ENCODE measurements at places on chromosomes 7 and 10. TPM values are rescaled to one million over a fixed set of nuclear protein-coding genes. Genes with fewer than 3 reads are reported as not detected.

The LIPF gene
- 7.1 TPM for total RNA-seq

The C10orf62 gene
- not detected for total RNA-seq

- no peak overlapping the region for H3K4me3 ChIP-seq
- H3K27ac ChIP-seq: no peak overlapping the region
- no peaks in the 10 kb centered on the region for H3K4me1 ChIP-seq
- no peaks in the 10 kb centered on the region for H3K27me3 ChIP-seq
Measured at GRCh38 chr7:125480762-125481161, 551.1 kb upstream of the POT1 start.

DNA sequence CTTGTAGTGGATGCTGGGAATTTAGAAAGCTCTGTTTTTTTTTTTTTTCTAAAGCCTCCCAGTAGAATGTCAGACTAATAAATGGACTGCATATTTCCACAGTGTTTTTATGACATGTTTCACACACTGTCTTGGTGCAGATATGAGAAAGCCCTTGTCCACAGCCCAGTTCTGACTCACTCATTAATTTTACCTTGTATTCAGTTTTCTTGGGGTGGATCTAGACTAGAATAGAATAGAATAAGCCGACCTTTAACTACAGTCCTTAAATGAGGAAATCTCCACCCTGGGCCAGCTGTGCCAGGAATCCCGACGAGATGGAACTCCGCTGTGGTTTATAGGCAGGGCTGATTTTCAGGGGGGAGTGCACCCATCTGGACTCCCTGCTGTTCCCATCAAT is 274.7 kb downstream of the NRG3 start:
- DNase-seq: no peak
- no peaks in the 10 kb centered on the region for H3K36me3 ChIP-seq
- H3K4me3 ChIP-seq: no peak overlapping the region
- H3K4me1 ChIP-seq: no peaks in the 10 kb centered on the region
- H3K27ac ChIP-seq: no peak overlapping the region

GRCh38 chr10:68235581-68235980 is 3.7 kb upstream of the ATOH7 start:
- H3K4me3 ChIP-seq: no peak overlapping the region
- H3K36me3 ChIP-seq: no peaks in the 10 kb centered on the region
- no peaks in the 10 kb centered on the region for H3K27me3 ChIP-seq
- no peak for DNase-seq
- peaks cover 2% of the 10 kb centered on the region for H3K4me1 ChIP-seq

- no peaks in the 10 kb centered on the region for H3K27me3 ChIP-seq
- H3K36me3 ChIP-seq: no peaks in the 10 kb centered on the region
- no peak overlapping the region for H3K4me3 ChIP-seq
- H3K27ac ChIP-seq: peak overlapping the region; percentile 59
- peaks cover 25% of the 10 kb centered on the region for H3K4me1 ChIP-seq
Measured at GRCh38 chr10:72736176-72736827, 44.4 kb downstream of the MCU start.

GRCh38 chr7:149735181-149735602 is 38.2 kb downstream of the ZNF467 start:
- peaks cover 37% of the 10 kb centered on the region for H3K36me3 ChIP-seq
- H3K27me3 ChIP-seq: no peaks in the 10 kb centered on the region
- no peak for DNase-seq
- no peak overlapping the region for H3K27ac ChIP-seq
- H3K4me1 ChIP-seq: no peaks in the 10 kb centered on the region

GRCh38 chr7:118214833-118215182 is 9.7 kb upstream of the ANKRD7 start:
- H3K27me3 ChIP-seq: no peaks in the 10 kb centered on the region
- no peaks in the 10 kb centered on the region for H3K4me1 ChIP-seq
- peak overlapping the region; percentile 45 for H3K27ac ChIP-seq

GRCh38 chr7:11239316-11239715 is 265.6 kb downstream of the PHF14 start:
- H3K4me1 ChIP-seq: no peaks in the 10 kb centered on the region
- no peak overlapping the region for H3K27ac ChIP-seq
- DNase-seq: no peak

DNA sequence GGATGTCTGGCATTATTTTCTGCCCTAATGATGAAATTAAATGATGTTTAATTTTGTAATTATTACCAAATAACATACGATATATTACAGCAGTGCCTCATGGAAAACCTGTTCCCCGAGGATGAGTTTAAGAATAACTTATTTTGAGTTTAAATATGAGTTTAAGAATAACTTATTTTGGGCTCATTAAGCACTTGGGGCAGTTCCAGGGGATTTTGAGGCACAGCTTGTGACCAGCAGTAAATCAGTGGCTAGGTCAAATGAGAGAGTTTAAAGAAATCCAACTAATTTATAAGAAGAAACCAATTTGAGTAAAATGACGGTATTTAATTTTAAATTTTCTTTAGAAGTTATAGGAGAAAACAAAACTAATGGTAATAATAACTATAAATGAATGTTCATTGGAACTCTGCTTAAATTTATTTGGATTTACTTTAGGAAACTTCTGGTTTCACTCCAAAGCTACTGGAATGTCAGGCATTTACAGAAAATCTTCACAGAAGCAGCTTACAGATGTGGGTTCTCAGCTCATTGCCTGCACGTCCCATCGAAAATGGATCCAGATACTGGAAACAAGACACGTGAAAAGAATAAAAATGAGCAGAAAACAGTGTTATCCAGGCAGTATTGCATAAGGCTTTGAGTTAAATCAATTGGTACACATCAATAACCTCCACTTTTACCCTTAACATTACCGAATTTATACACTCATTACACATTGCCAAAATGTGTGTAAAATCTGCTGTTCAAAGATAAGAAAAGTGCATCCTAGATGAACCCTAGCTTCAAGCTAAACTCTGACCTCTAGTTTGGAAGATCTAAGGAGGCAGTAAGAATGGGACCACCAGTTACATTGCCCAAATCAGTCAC is 784.5 kb upstream of the IGFBP3 start:
- peaks cover 4% of the 10 kb centered on the region for H3K4me1 ChIP-seq
- no peak for DNase-seq
- no peak overlapping the region for H3K27ac ChIP-seq
- no peaks in the 10 kb centered on the region for H3K27me3 ChIP-seq
- H3K36me3 ChIP-seq: no peaks in the 10 kb centered on the region

DNA sequence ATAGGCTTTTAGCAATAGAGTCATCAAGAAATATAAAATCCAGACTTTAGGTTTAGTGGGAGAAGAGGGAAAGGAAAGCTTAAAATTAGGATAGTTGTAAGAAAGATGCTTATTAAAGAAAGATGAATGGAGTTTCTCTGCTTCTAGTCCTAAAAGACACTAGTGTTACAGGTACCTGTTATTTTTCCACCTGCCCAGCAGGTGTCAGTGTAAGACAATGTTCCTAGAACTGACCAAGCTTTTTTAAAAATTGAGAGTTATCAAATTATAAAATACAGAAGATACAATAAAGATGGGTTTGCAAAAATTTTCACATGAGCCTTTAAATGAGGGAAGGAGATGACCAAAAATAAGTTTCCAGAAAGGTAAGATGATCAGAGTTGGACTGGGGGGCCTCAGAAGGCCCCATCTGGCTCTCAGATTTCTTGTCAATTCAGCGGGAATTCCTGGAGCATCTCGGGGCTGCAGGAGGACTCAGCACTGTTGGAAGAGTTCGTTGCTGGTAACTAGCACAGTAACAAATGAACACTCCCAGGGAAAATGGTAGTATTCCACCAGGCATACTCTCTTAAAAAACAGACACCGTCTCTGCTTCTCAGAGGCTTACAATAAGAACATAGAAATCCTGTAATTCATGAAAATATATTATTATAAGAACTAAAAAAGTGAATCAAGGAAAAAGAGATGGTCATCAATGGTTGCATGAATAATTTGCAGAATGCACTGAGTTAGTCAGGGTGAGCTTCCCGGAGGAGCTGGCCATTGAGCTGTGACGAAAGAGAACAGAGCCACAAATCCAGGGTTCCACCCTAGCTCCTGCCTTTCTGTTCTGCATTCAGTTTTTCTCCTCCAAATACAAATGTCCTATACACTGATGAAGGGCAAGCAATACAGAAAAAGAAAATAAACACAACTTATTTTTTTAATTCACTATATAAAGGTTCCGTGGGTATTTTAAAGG is 71.8 kb upstream of the PIK3CG start:
- no peak overlapping the region for H3K4me3 ChIP-seq
- H3K36me3 ChIP-seq: no peaks in the 10 kb centered on the region
- no peak for DNase-seq
- H3K4me1 ChIP-seq: no peaks in the 10 kb centered on the region
- no peaks in the 10 kb centered on the region for H3K27me3 ChIP-seq

- DNase-seq: no peak
- no peaks in the 10 kb centered on the region for H3K27me3 ChIP-seq
- H3K36me3 ChIP-seq: no peaks in the 10 kb centered on the region
- no peaks in the 10 kb centered on the region for H3K4me1 ChIP-seq
- no peak overlapping the region for H3K4me3 ChIP-seq
Measured at GRCh38 chr10:33064706-33065105, 106.7 kb upstream of the ITGB1 start.

DNA sequence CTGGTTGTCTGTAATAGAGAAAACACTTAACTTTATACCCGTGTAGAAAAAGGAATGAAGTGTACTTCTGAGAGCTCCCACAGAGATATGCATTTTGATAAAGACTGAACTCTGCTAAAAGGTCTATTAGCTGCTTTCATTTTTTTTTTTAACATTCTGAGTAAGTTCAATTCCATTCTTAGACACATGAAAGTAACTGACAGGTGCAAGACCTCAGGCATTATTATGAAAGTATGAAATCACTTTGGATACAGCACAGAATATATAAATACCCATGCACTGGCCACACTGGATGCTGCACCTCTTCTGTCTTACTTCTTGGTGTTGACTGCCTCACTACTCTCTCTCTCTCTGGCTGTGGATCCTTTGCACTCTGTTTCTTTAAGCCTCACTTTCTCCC is 46.2 kb downstream of the VWDE start:
- no peaks in the 10 kb centered on the region for H3K27me3 ChIP-seq
- H3K27ac ChIP-seq: no peak overlapping the region
- no peaks in the 10 kb centered on the region for H3K36me3 ChIP-seq
- no peak for DNase-seq
- no peaks in the 10 kb centered on the region for H3K4me1 ChIP-seq

The CADPS2 gene
- total RNA-seq: 31.8 TPM

DNA sequence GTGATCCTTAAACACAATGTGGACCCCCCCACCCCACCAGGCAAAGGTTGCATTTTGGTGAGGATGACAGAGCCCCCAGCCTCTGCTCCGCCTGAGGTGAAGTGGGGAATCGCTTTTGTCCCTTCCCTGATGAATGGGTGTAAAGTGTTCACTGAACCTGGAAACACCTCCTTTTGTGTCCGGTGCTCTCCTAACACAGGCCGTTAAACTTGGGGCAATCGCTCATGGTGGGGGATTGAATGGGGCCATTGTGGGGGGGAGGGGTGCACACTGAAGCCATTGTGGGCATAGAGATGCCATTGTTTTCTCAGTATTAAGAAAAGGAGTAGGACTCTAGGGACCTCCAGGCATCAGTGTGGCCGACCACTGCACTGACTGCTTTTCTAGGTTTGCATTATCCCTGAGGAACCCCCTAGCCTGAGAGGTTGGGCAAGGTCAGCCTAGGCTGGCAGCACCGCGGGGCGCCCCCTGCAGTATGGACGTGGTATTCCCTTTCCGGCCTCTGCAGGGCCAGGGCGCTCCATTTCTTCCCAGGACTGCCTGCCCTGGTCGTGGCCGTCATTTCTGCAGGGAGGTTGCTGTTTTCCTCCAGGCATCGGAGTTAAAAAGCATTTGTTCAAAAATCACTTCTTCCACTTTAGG is 158.3 kb downstream of the TCF7L2 start:
- H3K27ac ChIP-seq: no peak overlapping the region
- no peak for DNase-seq
- H3K4me3 ChIP-seq: no peak overlapping the region

The SEMA4G gene
- 2.1 TPM for total RNA-seq

GRCh38 chr10:51344371-51344770 is 270.1 kb downstream of the PRKG1 start:
- H3K27ac ChIP-seq: no peak overlapping the region
- DNase-seq: no peak
- peaks cover 7% of the 10 kb centered on the region for H3K4me1 ChIP-seq
- H3K36me3 ChIP-seq: no peaks in the 10 kb centered on the region
- H3K27me3 ChIP-seq: no peaks in the 10 kb centered on the region
- no peak overlapping the region for H3K4me3 ChIP-seq

DNA sequence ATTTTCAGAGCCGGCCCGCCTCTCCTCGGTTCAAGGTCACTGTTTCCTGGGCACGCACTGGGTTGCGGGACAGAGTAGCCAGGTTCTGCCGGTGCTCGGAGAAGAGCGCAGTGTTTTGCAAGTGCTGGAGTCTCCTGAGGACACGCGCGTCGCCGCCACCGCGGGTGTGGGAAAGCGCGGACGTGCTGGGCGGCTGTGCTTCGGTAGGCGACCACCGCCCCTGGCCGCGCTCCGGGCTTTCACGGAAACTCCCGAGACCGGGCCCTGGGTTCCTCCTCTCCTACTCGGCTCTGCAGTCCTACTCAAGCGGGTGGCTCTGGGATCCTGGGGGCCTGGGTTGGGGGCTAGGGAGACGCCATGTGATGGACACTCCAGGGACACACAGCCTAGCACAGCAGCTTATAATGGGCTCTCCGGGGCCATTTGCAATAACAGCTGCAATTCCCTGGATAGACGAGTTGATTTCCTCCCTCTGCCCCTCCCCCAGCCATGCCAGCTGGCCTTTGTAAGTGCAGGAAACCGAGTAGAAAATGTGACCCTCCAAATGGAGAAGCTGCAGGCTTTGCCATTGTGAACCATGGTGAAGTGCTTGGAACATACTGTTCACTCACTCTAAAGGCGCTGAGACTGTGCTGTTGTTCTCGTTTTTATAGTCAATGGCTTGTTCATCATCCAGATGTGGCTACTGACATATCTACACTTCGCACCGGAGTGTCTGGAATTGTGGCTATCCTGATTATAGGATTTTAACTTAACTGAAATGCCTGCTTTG is 2.1 kb downstream of the FRAT1 start:
- no peaks in the 10 kb centered on the region for H3K27me3 ChIP-seq
- no peaks in the 10 kb centered on the region for H3K36me3 ChIP-seq
- no peak overlapping the region for H3K27ac ChIP-seq
- H3K4me1 ChIP-seq: peaks cover 8% of the 10 kb centered on the region
- no peak for DNase-seq

The SPDYE2 gene
- not detected for total RNA-seq

The TRPV5 gene
- total RNA-seq: not detected

DNA sequence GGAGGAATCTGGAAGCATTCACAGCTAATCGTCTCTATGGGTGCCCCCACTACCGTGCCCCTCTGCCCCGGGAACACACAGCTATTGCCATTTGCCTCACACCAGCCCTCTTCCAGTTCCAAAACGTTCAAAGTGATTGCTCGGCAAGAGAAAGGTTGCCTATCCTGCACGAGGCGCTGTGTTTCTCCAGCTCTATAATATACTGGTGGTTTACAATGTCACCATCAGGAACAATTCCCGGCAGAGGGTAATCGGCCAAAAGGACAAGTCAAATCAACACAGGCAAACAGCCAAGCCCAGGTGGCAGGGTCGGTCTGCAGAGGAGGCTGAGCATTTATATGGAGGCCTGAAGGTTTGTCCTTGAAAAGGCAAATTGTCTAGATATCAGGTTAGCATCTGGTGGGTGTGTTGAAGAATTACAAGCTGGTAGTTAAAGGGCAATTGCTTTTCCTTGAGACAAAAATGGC is 29.2 kb upstream of the TNS3 start:
- no peak overlapping the region for H3K4me3 ChIP-seq
- no peaks in the 10 kb centered on the region for H3K36me3 ChIP-seq
- no peak for DNase-seq
- no peak overlapping the region for H3K27ac ChIP-seq

The CHAT gene
- not detected for total RNA-seq

Data from ascending aorta (tissue), 2 donors.